ENCODE measurements at places on chromosomes 13 and 19.

GRCh38 chr19:17511724-17512573 lies 500 bp downstream of the PGLS start:
- peak; percentile 78 for DNase-seq

DNA sequence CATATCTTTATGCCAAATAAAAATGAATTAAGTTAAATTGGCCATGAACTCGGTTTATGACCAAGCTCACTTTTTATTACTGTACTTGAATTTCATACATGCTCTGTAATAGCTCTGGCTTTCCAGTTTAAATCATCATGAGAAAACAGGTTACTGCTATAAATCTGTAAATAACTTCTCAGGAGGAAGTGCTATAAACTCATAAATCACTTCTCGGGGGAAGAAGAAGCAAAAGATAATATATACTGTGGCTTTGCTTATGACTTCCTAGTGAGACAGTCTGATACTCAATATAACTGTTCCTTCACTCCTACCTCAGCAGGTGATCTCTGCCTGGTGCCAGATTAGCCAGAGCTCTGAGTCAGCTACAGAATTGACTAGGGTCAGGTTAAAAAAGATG lies 12.5 kb downstream of the SUPT20H start:
- DNase-seq: no peak

DNA sequence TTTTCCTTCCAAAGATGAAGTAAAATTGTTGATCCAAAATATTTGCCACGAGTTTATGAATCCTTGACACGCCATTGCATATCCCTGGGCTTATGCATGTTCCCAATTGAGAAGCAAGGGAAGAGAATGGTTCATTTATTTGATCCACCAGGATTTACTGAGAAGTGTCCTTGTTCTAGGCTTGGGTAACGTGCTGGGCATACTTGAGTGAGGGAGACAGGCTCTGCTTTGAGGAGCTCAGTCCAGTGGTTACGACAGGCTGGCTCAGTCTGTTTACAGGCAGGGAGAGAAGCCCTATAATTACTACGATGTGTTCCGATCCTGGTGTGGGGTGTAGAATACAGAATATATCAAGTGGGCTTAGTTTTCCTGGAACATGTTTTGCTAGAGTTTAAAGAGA lies 6.3 kb upstream of the PNMA8C start:
- DNase-seq: no peak

DNA sequence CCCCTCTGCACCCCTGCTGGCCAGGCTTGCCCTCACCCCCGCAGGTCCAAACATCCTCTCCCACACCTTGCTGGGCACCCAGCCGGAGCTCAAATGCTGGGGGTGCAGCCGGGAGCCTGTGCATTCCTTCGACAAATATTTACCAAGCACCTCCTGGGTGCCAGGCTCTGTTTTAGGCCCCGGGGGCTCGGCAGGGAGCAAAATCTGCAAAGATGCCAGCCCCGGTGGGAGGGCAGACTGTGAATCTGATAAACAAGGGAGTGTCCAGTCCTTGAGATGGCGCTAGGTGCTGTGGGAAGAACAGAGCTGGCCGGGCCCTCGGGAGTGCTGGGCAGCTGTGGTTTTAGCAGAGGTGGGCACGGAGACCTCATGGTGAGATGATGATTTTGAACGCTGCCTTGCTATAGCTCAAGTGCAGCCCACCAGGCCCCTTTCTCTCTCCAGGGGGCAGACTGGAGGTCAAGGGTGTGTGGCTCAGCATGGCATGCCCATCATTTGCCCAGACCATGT lies 10.6 kb downstream of the NFIX start:
- no peak for DNase-seq

GRCh38 chr13:56718791-56719190 lies 421.9 kb upstream of the PRR20A start:
- DNase-seq: no peak

DNA sequence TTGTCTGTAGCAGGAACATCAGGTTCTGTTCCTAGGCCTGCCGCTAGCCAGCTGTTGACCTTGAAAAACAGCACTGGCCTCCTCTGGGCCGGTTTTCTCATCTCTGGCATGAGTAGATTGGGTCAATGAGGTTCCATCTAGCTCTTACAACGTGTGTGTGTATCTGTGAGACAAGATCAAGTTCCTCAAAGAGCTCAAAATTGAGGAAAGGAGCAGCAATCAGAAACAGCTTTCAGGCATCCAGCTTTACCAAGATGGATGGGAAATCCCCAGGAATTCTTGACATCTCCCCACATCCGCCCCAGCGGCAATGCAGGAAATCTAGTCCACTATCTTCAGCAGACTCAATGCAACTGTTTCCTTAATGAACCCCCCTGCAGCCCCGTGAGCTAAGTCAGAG lies 4.9 kb downstream of the FLT1 start:
- DNase-seq: no peak

- no peak for DNase-seq
Measured at GRCh38 chr13:20219577-20219976, 12.5 kb downstream of the GJB6 start.

DNA sequence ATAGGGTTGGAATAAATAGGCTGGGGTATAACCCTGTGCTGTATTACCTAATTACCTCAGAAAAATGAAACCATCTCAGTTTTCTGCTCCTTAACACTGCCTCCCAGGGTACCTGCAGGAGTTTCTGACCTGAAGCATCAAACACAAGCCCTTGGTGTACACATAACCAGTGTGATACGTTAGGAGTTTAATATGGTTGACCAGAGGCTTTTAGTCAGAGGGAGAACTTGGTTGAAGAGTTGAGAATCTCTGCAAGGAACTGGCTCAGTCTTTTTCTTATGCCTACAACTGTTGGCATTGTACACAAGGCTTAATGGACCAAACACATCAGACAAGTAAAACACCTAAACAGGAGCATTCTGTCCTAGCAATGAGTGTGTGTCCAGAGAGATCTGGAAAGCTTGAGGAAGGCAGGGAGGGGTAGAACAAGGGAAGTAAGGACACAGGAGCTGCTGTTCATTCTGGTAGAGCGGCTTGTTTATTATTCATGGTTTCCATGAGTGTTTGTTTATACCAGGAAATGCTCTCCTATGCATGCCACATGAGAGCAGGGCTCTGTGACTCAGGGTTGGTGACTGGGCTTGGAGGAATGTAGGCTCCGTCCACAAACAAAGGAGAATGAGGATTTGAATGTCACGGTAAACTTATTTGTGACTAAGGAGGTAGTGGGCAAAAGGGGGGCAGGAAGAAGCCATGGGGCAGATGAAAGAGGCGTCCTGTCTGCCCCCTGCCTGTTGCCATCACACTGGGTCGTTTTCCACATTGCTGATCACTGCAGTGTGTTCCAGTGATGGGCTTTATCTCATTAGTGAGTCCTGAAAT lies 11.9 kb upstream of the SPATA13 start:
- no peak for DNase-seq

DNA sequence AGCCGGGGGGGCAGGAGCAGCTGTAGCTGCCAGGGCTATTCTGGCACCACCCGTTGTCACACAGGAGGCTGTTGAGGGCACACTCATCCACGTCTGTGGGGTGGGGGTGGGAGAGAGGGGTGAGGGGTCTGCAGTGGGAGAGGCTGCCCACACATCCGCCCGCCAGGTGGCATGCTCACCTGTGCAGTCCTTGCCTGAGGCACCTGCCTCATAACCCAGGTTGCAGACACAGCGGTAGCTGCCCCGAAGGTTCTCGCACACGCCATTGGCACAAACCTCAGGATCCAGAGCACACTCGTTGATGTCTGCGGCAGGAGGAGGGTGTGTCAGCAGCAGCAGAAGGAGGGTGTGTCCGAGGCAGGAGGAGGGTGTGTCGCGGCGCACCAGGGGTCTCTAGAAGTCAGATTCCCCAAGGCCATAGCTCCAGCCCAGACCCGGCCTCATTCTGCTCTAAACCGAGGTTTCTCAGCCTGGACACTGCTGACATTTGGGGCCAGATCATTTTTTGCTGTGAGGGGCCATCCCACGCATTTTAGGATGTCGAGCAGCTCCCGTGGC lies 20.3 kb downstream of the FBN3 start:
- DNase-seq: no peak

DNA sequence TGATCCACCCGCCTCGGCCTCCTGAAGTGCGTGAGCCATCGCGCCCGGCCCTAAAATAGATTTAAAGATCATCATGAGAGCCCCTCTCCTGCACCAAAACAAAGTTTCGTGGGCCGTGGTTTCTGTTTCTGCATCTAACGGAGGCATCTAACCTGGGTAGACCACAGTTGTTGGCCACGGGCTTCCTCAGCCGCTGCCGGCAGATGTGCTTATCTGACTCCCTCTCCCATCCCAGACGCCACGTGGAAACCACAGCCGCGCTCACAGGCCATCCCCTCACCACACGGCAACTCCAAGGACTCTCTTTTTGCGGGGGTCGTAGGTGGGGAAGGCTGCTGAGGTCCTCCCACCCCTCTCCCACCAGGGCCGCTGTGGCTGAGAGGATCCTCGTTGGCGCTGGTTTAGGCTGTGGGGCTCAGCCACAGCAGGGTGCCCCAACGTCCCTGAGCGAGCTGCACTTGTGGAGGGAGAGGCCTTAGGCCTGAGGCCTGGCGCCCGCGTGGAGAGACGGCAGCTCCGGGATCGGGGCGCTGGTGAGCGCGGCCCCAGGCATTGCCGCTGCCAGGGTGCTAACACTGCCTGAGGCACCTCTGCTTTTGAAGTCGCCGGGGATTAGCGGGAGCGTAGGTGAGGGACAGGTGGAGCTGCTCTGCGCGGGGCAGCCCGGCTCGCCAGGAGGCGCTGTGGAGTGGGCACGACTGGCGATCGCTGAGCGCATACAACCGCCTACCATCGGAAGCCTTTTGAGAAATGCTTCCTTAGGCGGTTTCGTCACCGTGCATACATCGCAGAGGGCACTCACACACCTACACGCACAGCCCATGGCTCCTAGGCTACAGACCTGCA lies 8.9 kb downstream of the ZSCAN1 start:
- no peak for DNase-seq

GRCh38 chr13:33937373-33938098 lies 119.6 kb downstream of the RFC3 start:
- DNase-seq: no peak

DNA sequence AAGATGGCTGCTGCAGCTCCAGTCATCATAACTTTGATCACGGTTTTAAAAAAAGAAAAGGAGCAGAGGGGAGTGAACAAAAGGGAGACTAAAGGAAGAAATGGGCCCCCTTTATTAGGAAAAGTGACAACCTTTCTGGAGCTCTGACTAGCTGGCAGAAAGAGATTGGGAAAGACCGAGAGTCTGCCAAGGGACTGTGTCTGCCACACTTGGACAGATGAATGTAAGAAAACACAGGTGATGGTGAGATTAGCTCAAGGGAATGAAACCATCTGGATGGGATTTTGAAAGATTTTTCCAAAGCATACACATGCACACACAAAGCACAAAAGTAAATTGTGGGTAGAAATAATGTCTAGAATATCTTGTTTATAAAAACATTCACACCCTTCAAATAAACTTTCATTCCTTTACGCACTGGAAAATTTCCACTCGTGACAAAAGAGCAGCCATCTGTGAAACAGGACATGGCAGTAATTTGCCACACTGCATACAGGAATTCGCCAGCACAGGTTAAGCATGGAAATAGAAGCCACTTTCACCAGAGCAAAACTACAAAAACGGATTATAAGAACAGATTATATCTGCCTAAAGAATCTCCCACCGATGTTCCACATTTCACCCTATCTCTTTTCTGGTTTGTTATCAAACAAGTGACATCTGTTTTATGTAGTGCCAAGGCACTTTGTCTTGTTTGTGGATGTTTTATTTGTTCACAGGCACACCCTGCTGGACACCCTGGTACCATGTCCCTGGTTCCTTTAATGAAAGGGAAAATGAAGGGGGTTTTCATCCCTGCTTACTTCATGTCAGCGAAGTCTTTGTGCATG lies 819.5 kb downstream of the DIAPH3 start:
- DNase-seq: no peak

- no peak for DNase-seq
Measured at GRCh38 chr13:33274264-33274663, 11.3 kb downstream of the STARD13 start.

DNA sequence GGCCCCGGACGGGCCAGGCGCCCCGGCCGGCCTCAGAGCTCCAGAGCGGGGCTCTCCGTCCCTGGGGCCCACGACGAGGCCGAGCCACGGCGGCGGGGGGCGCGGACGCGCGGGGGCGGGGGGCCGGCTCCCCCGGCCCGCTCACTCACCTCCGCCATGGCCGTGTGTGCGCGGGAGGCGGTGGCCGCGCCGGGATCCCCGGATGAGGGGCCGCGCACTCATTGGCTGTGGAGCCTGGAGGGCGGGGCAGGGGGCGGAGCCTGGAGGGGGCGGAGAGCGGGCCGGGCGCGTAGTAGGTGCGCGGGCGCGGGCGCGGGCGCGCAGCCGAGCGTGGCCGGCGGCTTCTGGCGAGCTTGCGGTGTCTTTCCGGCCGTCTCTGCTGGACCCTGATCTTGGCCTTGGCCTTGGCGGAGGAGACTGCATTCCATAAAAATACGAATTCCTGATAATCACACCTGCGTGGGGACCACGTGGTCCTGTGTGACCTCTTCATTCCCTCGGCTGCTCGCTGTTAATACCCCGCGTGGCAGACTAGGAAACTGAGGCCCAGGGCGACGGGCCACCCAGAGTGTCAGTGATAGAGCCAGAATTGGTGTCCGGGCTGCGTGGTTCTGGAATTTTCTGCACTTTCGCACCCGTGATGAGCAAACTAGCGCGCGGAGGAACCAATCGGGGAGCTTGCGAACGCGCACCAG lies at the start of gene MIER2:
MIER2 (minus strand) TSS at position 172 of the 695 bp plus-strand sequence; CDS start at position 158, 14 bp downstream.
- peak; percentile 64 for DNase-seq

GRCh38 chr19:45306518-45307027 lies 16.1 kb downstream of the CKM start:
- DNase-seq: peak; percentile 95

- no peak for DNase-seq
Measured at GRCh38 chr13:101955764-101956163, 446.1 kb downstream of the FGF14 start.

DNA sequence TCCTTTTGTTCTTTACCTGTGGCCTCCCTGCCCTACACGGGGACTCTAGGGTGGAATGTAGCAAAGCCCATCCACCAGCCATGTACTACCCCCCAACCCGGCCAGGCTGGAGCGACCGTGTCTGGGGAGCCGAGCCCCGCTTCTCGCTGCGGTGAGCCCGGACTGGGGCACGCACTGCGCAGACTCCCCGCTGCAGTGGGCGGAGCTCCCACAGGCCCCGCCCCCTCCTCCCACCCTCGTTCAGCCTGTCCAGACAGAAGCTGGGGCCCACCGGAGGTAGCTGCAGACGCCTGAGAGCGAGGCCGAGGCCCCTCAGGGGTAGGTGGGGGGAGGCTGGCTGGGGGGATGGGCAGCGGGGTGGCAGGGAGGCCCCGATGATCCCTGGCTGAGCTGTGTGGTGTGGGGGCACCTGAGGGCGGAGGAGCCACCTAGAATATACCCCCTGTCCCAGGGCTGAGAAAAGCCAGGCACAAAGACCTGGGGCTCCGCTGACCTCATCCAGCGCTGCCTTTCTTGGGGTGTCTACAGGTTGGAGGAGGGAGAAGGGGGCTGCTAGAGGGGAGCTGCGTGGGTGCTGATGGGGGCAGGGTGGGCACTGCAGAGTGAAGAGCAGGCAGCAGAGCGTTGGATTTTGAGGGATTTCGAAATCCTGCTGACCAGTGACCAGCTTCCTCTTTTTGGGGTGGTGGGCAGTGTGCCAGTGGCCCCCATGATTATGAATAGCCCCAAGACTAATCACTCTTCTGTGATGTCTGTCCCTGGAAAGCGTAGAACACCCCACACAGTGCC lies 17.3 kb downstream of the PLD3 start:
- DNase-seq: no peak

GRCh38 chr13:99577934-99578917 lies 77.0 kb downstream of the TM9SF2 start:
- no peak for DNase-seq

Data from NCI-H1105 treated with DMSO at 0.1 percent for 48 hours (cell line).